ENCODE measurements at places on chromosomes 11 and 22.
A peak's percentile ranks its signal among the peaks of the same experiment; 100 is the strongest.

GRCh38 chr11:95091663-95092180, 2.1 kb downstream of the ENDOD1 start:
- no peak for DNase-seq

DNA sequence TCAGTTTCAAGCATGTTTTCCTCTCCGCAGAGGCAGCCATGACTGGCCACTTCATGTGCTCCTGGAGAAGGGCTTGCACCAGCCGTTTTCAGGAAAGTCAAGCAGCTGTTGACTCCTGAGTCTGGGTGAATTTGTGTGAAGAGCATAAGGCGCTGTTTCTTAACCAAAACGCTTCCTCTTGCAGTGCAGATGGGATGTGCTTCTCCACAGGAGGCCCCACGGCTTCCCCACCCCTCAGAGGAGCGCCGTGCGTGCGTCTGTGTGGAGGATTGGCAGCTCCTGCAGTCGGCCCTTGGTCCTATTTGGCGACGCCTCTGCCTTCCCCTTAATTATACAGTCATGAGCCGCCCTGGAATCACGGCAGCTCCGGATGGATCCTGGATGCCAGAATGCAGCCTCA, 54.1 kb upstream of the B3GAT1 start:
- DNase-seq: no peak

GRCh38 chr11:99068832-99069231, 48.1 kb downstream of the CNTN5 start:
- DNase-seq: no peak

DNA sequence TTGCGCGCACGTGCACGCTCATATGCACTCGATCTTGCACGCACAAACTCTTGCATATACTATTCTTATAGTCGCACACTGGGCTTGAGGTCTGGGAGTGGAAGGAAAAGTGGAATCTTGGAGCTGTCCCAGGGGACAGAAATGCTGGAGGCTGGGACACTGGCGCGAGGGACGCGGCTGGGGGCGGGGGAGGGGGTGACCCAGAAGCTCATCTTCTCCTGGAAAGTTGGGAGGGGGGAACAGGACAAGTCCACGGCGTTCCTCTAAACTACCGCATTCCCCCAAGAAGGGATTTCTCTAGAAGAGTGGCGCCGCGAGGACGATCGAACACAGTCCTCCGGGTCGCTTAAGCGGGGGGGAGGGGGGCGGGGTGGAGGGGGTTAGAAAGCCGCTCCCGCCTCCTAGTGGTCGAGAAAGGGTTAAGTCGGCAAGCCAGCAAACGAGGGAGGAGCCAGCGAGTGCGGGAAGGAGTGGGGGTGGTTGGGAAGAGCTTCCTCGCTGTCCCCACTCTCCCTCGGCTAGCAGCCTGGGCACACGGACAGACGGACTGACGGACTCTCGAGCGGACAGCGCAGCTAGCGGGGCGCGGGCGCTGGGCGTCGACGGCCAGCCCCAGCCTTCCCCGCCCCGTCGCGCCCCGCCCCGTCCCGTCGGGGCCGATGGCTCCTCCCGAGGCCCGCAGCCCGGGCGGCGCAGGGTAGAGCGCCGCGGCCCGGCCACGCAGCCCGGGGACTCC, at the start of gene RTN4RL2:
RTN4RL2 (plus strand) TSS at position 507 of the 736 bp plus-strand sequence. CDS start 338 bp downstream, outside the sequence.
- peak; percentile 55 for DNase-seq

DNA sequence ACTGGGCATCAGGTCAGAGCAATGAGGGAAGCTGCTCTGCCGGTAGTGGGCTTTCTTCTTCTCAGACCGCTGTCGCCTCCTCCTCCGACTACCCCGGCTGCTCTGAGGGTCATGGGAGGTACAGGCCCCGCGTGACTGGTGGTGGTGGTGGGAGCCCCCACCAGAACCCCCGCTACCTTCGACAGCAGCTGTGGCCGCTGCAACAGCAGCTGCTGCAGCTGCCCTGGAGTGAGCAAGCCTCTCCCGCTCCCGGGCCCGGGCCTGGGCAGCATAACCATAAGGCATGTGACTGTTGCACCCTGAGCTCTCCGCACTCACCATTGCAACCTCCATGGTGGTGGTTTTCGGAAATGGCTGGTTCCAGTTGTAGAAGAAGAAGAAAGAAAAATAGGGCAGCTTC, 4.5 kb downstream of the KCNA4 start:
- no peak for DNase-seq
